Transverse colon (tissue), 4 donors: ENCODE measurements at places on chromosomes 13 and 19. TPM values are rescaled to one million over a fixed set of nuclear protein-coding genes. Genes with fewer than 3 reads are reported as not detected.

DNA sequence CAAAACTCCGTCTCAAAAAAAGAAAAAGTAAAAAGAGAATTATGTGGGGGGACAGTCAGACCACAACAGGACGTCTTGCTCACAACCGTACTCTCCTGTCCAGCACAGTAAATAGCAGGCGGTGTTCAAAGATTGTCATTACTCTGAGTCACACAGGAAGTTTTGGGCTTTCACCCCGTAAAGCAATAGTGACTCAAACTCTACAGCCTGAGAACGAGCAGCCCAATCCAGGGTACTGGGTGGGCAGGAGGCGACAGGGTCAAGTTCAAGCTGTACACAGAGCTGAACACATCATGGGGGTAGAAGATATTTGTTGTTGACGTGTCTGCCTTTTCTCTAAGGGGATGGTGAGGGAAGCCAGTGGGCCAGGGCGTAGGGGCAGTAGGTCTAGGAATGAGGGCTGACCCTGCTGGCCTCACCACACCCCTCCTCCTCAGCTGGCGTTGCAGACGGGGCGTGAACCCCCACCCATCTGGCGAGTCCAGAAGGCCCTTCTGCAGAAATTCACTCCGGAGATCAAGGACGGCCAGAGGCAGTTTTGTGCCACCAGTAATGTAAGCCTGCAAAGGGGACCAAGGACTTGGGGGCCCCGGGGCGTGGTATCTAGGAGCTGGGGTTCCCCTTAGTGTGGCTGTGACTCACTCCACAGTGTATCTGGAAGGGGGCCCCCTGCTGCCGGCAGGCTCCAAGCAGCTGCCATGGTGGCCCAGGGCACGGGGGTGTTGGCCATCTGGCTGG, 23.3 kb downstream of the PRR12 start:
- DNase-seq, result no peak

TEX101 gene
- total RNA-seq, result not detected

- DNase-seq, result no peak
Observed at GRCh38 chr13:67776151-67776550, 546.0 kb upstream of the PCDH9 start.

C19orf67 gene
- not detected for total RNA-seq

DNA sequence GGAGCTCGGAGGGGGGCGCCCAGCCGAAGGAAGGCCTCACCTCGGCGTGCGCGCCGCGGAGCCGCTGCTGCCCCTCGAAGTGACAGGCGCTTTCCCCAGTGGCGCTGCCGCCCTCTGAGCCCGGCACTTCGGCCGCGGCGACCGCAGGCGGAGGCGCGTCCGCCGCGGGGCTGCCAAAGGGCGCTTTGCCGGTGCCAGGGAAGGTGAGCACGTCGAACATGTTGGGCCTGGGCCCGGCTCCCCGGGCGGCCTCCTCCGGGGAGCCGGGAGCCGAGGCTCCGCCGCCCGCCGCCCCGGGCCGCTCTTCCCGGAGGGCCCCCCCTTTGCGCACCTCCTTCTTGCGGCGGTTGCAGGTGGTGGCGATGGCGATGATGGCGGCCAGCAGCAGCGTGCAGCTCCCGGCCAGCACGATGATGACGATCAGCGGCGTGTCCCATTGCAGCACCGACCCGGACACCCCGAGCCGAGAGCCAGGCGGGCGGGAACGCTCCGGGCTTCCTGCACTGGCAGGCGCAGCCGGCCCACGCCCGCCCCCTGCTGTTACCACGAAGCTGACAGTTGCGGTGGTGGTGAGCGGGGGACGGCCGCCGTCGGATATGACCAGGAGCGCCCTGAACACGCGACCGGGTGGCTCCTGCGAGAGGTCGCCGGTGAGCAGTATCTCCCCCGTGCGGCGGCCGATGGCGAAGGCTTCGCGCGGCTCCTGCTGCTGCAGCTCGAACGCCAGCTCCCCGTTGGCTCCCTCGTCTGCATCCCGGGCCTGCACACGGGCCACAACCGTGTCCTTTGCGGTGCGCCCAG, 2.5 kb downstream of the PCDH8 start:
- DNase-seq, result peak; percentile 55

DNA sequence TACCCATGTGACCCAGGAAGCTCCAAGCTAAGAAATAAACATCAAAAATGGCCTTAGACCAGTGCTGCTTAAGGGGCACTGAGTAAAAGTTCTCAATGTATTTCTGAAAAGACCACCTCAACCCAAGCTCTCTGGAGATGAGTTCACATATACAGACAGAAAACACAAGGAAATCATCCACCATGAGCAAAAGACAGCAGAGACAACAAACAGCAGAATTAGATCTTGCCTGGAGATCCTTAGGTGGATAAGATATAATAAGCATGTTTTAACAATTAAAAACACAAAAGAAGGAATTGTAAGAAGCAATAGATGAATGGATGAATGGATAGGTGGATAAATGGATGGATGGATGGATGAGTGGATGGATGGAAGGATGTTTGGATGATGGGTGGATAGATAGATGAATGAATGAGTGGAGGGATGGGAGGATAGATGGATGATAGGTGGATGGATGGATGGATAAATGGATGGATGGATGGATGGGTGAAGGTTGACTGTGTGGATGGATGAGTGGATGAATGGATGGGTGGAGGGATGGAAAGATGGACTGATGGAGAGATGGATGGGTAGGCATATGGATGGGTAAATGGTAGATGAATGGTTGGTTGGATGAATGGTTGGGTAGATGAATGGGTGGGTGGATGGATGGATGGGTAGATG, 9.6 kb upstream of the NMRK2 start:
- no peak for DNase-seq

GRCh38 chr19:31338069-31338776, 11.0 kb downstream of the TSHZ3 start:
- DNase-seq, result peak; percentile 47

FFAR1 gene
- total RNA-seq, result not detected

DNA sequence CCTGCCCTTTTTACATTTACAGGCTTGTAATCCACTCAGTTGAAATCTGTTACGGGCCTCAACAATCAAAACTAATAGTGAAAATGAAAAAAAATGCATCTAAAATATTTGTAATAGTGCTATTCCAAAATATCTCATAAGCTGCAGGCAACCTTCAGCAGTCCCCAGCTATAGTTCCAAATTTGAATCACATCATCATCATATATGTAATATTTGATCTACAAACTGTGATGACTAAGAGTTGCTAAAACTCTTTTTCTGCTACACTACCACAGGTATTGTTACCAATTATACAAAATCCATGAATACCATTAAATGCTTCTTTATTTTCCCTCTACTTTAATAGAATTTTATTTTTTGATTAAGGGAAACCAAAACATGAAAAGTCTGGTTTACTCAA, 121.4 kb upstream of the RFC3 start:
- DNase-seq, result no peak

DNA sequence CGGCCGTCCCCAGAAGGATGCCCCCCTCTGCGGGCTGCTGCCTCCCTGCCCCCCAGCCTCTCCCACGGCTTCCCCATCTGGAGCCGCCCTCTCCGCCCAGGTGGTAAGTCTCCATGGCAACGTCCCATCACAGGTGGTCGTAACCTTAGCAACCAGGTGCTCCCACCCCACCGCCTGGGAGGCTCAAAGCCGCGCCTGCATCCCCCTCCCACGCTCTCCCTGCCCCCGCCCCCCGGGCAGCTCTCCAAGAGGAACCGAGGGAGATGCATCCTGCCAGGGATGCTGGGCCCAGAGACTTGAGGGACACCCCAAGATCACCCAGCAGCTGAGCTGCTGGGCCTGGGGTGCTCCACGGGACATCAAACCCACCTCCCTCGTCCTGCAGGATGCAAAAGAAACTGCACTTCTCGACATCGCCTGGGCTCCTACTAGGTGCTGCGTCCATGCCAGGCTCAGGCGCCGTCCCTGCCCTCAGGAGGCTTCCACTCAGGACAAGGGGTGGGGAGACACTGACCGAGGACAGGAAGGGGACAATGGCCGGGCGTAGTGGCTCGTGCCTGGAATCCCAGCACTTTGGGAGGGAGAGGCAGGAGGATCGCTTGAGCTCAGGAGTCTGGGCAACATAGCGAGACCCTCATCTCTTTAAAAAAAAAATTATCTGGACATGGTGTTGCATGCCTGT, 5.0 kb upstream of the LINGO3 start:
- no peak for DNase-seq

- DNase-seq, result no peak
Observed at GRCh38 chr19:45069056-45069455, 7.2 kb downstream of the ZNF296 start.
